ENCODE measurements at places on chromosomes 4 and X.

GRCh38 chrX:114626323-114626722 is 42.4 kb downstream of the HTR2C start:
- DNase-seq = no peak

- no peak for DNase-seq
Observed at GRCh38 chr4:47669946-47670345, 167.9 kb downstream of the CORIN start.

- DNase-seq = no peak
Observed at GRCh38 chrX:110316351-110317060, 1.4 kb downstream of the AMMECR1 start.

GRCh38 chr4:102687373-102687981 is 73.3 kb downstream of the MANBA start:
- no peak for DNase-seq

DNA sequence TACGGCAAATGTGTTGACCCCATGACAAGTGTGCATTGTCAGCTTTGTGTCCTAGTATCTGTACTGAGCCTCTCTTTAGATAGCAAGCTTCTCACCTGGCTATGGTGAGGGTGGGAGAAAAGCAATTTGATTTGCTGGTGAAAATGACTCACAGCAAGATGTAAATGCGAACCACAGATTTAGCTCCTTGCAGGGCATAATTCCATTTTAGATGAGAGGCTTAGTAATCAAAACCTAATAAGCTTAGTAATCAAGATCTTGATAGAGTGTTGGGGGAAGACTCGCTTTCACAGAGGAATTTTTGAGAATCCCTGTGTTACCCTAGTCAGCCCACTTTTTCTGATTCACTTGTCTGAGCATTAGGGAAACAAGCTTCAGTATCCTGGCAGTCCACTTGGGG is 7.7 kb upstream of the OCIAD2 start:
- no peak for DNase-seq

GRCh38 chr4:109801895-109802319 is at the start of gene CFI:
TSS of gene CFI (minus strand) at chr4:109801999. CDS start at chr4:109801971, 28 bp downstream.
- DNase-seq = no peak

Measured in H1 (cell line).